Cortex of kidney (tissue), 1 donor: ENCODE measurements at places on chromosomes 6 and 20.

DNA sequence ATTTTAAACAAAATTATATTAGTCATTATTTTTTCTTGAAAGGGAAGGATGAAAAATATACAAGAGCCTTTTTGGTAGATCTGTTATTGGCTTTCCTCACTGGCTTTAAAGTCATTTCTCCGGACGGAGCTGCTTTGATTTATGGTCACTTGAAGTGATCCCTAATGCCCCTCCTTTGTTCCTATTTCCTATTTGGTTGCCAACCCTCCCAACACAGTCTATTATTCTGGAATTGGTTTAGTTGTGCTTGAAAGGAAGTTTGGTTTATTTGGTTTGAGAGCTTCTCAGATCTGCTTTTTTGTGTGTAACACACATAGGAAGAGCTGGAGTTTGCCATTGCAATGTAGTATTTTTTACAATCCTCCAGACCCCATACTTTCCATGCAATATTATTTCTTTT lies 347.9 kb downstream of the RFPL4B start:
- DNase-seq: no peak

DNA sequence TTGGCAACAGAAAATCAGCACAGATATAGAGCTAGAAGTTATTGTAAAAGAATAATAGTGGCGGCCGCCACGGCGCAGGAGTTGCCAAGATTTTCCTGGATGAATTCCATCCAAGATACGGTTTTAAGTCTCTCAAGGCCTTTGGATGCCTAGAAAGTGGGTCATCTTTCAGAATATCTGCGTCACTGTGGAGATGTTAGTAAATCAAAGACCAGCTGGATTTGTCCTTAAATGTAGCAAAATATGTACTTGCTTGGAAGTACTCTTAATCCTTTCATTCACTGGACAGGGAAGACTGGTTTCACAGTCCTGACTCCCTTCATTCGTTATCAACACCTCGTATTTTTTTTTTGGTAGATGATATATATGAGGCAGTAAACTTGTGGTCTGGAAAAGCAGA lies 83.0 kb downstream of the SLC22A3 start:
- no peak for DNase-seq

GRCh38 chr6:98833057-98833306 lies 1.4 kb upstream of the POU3F2 start:
- no peak for DNase-seq

DNA sequence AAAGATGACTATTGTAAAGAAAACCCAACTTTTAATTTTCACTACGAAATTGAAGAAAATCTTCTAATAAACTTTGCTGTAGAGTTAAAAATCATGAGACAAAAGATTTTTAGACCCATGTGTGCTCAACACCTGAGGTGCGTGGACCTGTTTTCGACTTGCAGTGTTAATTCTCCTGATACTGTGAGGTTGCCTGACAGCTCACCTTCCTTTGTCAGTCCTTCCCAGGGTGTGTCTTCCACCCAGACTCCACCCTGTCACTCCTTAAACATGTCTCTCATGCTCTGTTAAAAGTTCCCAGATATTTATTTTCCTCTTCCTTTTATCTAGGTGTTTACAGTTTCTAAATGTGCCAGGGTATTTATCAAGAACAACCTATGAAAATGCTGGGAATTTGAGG lies 151.3 kb upstream of the NT5E start:
- no peak for DNase-seq

DNA sequence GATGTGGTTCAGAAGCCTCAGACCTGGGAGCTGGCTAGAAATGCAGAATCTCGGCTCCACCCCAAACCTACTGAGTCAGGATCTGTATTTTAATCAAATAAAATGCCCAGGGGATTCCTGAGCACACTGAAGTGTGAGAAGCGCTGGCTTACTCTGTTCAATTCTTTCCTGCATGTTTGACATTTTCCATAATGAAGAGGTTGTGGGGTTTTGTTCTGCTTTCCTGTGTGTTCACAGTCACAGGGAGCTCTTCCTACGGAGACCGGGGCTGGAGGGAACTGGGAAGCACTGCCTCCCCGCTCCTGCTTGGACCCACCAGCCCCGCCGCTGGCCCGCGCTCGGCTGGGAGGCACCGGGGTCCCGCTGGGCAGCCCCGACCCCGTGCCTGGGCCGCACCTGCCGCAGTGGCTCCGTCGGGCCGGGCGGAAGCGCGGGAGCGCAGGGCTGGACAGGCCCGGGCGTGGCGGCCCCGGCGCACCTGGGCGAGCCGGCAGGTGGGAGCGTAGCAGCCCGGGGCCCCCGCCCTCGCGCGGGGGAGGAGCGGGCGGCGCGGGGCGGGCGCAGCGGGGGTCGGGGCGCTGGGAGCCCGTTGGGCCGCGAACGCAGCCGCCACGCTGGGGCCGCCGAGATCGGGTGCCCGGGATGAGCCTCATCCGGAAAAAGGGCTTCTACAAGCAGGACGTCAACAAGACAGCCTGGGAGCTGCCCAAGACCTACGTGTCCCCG lies at the start of gene MAPK13:
MAPK13 (plus strand) TSS at position 573 of the 726 bp plus-strand sequence; CDS start at position 643, 70 bp downstream.
- DNase-seq: no peak

GRCh38 chr6:6246544-6246943 lies 73.9 kb downstream of the F13A1 start:
- no peak for DNase-seq

- DNase-seq: no peak
Observed at GRCh38 chr20:43846516-43846905, 68.1 kb upstream of the TOX2 start.

- no peak for DNase-seq
Observed at GRCh38 chr20:62309198-62309944, 6.6 kb downstream of the ADRM1 start.

- no peak for DNase-seq
Observed at GRCh38 chr20:63830841-63831588, at the start of gene ZBTB46. ZBTB46 (minus strand) TSS chr20:63831264; CDS start chr20:63790757, 40,507 bp downstream.

DNA sequence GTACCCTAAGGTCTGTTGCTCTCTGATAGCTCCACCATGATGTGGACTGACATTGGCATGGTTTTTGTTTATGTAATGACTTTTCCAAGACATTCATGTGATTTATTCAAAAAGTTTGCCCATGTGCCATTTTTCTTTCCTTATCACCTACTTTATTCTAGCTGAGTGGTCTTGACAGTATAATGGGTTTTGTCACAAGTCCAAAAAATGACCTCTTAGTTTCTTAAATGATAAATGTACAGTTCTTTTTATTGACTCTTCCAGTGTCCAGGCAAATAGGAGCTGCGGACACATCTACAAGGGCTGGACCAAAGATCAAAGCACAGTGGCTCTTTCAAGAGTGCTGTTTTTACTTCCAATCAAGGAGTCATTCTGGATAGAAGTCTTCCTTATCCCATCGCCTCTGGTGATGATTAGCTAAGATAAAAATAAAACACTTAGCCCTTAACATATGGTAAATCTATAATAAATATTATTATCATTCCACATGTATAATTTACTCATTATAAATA lies 141.4 kb downstream of the MMUT start:
- no peak for DNase-seq

DNA sequence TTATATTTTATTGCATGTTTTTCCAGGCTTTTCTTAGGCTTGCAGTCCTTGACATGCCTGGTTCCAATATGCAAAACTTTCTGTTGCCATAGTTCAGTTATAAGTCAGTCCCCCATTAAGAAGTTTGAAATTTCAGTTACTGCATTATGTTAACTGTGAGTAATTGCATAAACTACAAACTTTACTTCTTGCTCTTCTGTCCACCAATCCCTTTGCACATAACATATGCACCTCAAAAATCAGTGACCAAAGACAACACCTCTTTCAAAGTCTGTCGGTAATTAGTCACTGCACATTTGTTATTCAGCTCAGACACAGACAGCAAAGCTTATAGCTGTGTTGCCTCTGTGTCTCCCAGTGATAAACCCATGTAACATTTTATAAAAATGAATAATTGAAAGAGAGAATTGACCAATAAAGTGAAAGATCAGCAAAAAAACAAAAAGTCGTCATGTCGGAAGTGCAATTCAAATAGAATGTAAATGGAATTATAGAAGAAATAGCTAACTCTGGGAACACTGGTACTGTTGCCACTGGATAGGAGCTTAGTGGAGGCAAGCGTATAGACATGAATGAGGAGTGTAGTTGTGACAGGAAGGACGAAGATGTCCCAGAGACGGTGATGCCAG lies 50.3 kb upstream of the BTBD3 start:
- no peak for DNase-seq

DNA sequence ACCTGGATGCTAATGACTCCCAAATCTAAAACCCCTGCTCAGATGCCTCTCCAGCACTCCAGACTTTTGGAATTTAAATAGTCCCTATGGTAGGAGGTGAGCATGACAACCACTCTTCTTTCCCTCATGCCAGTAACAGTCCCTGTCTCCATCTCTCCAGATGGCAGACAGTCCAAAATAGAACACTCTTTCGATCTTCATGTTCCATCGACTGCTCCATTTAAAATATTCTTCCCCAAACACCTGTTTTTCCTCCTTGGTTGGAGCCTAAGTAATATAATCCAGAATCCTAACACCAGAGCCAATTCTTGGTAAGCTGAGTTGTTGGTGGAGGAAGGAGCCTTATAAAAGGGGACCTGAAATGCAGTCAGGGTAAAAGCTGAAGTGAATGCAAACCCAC lies 723.5 kb upstream of the CHD6 start:
- no peak for DNase-seq

DNA sequence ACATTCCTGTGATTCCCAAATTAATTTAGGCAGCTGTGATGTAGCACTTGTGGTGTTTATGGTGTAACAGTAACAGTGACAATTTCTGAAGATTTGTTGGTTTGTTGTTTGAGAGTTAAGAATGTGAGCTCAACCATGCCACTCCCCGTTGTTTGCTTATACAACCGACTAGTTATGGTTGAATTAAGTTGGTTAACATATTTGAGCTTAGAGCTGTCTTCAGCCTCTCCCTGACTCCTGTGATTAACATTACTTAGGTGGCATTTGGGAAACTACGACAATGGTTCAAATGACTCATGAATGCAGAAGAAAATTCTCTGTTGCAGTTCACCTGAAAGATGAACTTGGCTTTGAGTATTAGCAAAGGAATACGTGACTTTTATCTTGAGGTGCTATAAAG lies 35.9 kb upstream of the PRL start:
- DNase-seq: no peak

DNA sequence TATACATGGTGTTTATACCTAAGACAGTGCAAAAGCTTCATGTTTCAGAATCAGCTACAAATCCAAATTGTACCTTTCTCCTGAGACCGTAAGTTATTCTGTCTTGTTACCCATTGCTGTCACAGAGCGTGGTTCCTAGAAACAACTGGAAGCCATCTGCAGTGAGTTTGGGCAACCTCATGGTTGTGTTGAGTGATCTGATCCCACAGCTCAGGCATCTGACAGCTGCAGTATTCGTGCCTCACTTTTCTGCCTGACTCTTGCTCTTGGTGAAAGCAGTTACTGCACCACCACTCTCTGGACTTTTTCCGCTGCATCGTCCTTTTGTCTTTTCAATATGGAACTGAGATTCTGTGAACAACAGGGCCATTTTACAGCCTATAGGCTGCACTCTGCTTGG lies 752.6 kb downstream of the MAFB start:
- DNase-seq: no peak

DNA sequence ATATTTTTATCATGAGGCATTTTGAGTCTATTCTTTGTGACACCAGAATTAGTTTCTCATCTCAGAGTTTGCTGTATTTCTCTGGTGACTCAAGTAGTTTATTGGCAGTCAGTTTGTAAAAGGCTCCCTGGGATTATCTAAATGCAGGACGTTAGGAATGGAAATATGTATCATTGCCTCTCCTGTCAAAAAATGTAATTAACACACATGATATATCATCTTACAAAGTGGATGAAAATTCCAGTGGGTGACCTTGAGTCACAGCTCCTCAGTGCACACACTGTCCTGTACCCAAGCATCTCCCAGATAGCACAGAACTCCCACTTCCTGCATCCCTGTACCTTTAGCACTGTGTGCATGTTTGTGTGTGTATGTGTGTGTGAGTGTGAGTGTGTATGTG lies 258.6 kb downstream of the LAMA2 start:
- DNase-seq: no peak

DNA sequence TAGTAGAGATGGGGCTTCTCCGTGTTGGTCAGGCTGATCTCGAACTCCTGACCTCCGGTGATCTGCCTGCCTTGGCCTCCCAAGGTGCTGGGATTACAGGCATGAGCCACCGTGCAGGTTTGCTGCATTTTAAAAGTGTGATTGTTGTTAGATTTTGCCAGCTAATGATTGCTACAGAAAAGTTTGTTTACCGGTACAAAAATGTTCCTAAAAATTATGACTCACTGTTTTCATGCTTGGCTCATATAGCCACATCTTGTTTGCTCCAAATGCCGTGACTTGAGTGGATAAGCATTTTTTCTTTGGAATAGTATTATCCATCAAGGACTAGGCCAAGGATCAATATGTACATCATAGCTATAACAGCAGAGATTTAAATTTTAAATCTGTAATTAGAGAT lies 24.3 kb downstream of the LRRN4 start:
- DNase-seq: no peak

- DNase-seq: no peak
Observed at GRCh38 chr6:136887953-136888352, 34.1 kb upstream of the SLC35D3 start.

DNA sequence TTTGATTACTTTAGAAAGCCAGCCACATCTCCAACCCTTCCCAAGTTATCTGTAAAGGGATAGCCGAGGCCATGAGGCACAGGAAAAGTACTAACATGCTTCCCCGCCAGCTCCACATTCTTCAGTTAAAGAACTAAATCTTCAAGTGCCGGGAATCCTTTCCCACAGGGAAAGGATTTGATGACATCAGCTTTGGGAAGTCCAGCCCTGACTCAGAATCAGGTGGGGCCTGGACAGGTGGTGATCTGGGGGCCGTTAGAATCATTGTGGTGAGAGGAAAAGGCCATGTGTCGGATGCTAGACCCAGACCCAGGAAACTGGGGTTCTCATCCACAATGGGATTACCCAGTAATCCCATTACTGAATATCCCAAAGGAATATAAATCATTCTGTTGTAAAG lies 580.0 kb downstream of the QKI start:
- DNase-seq: no peak

DNA sequence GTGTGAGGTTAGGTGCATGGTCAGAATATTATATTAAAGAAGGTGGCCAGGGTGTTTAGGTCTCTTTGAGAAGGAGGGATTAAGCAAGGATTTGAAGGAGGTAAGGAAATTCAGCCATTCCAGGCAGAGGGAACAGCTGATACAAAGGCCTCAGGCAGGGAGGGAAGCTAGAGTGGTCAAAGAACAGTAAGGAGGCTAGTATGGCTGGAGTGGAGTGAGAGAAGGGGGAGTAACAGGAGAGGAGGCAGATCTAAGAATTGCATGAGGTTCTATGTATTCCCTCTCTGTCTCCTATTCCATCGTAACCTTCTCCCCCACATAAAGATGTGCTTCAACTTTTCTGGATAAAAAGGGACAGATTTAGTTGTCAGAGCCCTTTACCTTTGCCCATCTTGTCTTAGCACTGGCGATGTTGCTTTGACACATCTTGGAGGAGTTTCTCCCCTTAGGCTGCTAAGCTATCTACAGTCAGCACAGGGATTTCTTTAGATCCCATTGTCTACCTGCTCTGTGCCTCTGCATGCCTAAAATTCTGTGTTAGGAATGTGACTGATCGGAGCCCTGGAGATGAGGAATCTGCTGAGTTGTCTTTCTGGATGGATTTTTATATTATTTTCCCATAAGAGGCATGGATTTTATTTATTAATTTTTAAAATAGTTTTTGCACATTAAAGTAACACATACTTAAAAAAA lies 59.9 kb downstream of the KLHL31 start:
- no peak for DNase-seq
